ENCODE measurements at places on chromosomes 12 and 14. TPM values are rescaled to one million over a fixed set of nuclear protein-coding genes. Genes with fewer than 3 reads are reported as not detected.

DNA sequence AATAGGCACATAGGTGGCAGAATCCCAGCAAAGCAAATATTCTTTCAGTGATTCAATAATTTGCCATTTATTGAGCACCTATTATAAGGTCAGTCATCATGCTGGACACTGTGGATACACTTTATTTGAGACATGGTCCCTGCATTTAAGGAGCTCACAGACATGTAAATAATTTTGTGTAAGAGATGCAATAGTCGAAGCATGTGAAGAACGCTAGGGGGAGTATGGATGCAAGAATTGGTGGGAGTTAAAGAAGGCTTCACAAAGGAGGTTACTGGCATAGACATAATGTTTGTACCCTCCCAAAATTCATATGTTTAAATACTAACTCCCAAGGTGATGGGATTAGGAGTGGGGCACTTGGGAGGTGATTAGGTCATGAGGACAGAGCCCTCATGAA lies 260.6 kb upstream of the GARIN6 start:
- DNase-seq = no peak
- H3K4me1 ChIP-seq = no peaks in the 10 kb centered on the region
- no peak overlapping the region for H3K4me3 ChIP-seq
- H3K36me3 ChIP-seq = no peaks in the 10 kb centered on the region
- H3K27me3 ChIP-seq = no peaks in the 10 kb centered on the region

GRCh38 chr14:69193721-69194120 lies 2.4 kb downstream of the EXD2 start:
- H3K36me3 ChIP-seq = no peaks in the 10 kb centered on the region
- DNase-seq = no peak
- no peak overlapping the region for H3K4me3 ChIP-seq
- H3K27me3 ChIP-seq = no peaks in the 10 kb centered on the region
- no peak overlapping the region for H3K27ac ChIP-seq

- H3K4me3 ChIP-seq = no peak overlapping the region
- H3K36me3 ChIP-seq = peaks cover 4% of the 10 kb centered on the region
- no peak overlapping the region for H3K27ac ChIP-seq
- peaks cover 24% of the 10 kb centered on the region for H3K4me1 ChIP-seq
Measured at GRCh38 chr12:108551535-108551934, 9.4 kb downstream of the SART3 start.

Gene KSR2
- not detected for total RNA-seq

DNA sequence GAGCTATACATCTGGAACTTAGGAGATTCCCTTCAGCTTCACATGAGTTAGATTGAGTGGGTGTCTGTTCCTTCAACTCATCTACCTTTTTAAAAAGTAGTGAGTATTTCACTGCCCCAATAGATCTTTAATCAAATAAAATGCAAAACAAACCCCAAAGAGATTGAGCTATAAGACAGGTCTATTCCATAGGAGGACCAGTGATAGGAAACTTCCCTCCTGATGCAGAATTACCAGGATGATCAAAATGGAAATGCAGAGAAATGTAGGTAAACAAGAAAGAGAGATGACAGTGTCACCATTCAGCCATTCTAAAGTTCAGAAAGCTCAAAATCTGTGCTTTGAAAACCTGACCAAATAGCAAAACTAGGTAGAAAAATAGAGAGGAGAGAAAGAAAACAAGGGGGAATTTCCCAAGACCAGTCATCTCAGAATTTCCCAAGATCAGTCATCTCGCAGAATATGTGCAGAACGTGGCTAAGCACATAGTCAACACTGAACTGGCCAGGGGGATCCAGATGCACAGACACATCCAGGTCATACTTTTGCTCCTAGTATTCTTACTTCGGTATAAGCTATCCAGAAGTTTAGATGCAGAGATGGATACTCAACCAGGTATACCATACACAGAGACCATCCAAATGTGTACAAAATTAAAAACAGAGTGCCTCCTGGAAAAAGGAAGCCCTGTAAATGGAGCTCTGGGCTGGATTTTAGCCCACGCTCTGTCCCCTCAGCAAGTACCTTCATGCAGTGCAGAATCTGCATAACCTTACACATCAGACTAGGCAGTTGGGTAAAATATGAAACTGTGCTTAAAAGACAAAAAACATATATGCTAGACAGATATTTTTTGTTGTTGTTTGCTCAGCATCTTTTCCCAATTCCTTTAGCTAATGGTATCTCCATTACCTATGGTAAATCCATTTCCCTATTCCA lies 27.4 kb downstream of the SLC41A2 start:
- H3K36me3 ChIP-seq = no peaks in the 10 kb centered on the region
- no peak overlapping the region for H3K27ac ChIP-seq
- no peak for DNase-seq
- H3K4me3 ChIP-seq = no peak overlapping the region

Gene PTPRO
- total RNA-seq = 0.23 TPM

Gene KRT82
- not detected for total RNA-seq

- no peak for DNase-seq
- no peaks in the 10 kb centered on the region for H3K27me3 ChIP-seq
- peaks cover 100% of the 10 kb centered on the region for H3K36me3 ChIP-seq
- no peaks in the 10 kb centered on the region for H3K4me1 ChIP-seq
Measured at GRCh38 chr12:68824597-68825250, 16.7 kb downstream of the MDM2 start.

- no peak overlapping the region for H3K27ac ChIP-seq
- no peak overlapping the region for H3K4me3 ChIP-seq
- H3K27me3 ChIP-seq = no peaks in the 10 kb centered on the region
- DNase-seq = no peak
- no peaks in the 10 kb centered on the region for H3K36me3 ChIP-seq
- H3K4me1 ChIP-seq = no peaks in the 10 kb centered on the region
Measured at GRCh38 chr14:106039400-106039799, 513.0 kb downstream of the TMEM121 start.

Gene MAGOHB
- 6.3 TPM for total RNA-seq
